Hepatocyte (in vitro differentiated cells): ENCODE measurements at places on chromosomes 7 and 10. TPM values are rescaled to one million over a fixed set of nuclear protein-coding genes. Genes with fewer than 3 reads are reported as not detected.

GRCh38 chr10:5038733-5039132, 35.1 kb upstream of the AKR1C2 start:
- no peak for DNase-seq

- peak; percentile 57 for DNase-seq
Measured at GRCh38 chr10:89563861-89564478, 28.6 kb upstream of the SLC16A12 start.

DNA sequence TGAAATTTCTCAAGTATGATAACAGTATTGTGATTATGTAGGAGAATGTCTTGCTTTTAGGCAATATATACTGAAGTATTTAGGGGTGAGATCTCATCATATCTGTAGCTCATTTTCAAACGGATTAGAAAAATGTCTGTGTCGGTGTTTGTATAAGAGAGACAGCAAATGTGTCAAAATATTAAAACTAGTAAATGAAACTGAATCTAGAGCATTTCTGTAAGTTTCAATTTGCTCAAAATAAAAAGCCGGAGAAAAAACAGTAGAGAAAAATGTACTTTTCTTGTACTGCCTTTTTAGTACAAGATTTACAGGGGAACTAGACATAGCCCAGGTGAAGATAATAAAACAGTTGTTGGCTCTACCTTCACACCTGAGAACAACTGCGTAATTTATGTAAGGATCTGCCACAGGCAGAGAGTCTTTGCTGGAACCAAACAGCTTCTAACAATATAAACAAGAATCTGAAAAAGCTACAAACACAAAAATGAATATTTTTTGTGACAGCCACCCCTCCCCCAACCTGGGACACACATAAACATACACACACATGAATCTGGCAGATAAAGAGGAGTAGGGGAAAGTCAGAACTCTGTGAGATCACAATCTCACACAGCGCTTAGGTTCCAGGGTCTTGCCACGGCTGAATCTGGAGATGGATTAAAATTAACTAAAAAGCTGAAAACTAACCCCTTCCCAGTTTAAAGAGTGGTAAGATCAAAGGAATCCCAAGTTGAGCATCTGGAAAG, 153.3 kb downstream of the AVL9 start:
- DNase-seq, result no peak

GRCh38 chr7:20438248-20438647, 107.5 kb downstream of the ITGB8 start:
- DNase-seq, result no peak

The SPDYE16 gene
- 0.03 TPM in 1 of 2 replicates, not detected in the other for total RNA-seq

The ADRB1 gene
- 1.0 and 1.2 TPM in 2 replicates for total RNA-seq

- DNase-seq, result no peak
Measured at GRCh38 chr10:7298495-7298894, 112.3 kb downstream of the SFMBT2 start.

The CNPY1 gene
- total RNA-seq, result not detected in 2 replicates

DNA sequence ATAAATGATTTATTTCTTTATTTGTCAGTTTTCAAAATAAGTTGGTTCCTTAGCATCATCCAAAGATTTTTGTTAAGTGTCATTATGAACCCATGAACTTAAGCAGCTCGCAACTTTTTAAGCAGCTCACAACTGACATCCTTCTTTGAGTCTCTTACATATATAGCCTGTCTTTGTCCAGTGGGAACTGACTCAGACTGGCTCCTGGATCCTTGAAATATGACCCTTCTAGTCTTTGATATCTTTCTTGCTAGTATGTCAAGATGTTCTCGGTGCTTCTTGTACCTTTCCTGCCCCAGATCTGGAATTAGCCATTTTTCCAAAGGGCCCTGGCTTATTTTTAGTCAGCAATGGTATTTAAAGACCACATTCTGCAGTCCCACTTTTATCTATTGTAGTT, 53.9 kb upstream of the ARID5B start:
- no peak for DNase-seq

GRCh38 chr10:65805993-65806392, 1119.8 kb upstream of the LRRTM3 start:
- DNase-seq, result peak; percentile 6

The CHN2 gene
- total RNA-seq, result 8.7 and 20.7 TPM in 2 replicates

DNA sequence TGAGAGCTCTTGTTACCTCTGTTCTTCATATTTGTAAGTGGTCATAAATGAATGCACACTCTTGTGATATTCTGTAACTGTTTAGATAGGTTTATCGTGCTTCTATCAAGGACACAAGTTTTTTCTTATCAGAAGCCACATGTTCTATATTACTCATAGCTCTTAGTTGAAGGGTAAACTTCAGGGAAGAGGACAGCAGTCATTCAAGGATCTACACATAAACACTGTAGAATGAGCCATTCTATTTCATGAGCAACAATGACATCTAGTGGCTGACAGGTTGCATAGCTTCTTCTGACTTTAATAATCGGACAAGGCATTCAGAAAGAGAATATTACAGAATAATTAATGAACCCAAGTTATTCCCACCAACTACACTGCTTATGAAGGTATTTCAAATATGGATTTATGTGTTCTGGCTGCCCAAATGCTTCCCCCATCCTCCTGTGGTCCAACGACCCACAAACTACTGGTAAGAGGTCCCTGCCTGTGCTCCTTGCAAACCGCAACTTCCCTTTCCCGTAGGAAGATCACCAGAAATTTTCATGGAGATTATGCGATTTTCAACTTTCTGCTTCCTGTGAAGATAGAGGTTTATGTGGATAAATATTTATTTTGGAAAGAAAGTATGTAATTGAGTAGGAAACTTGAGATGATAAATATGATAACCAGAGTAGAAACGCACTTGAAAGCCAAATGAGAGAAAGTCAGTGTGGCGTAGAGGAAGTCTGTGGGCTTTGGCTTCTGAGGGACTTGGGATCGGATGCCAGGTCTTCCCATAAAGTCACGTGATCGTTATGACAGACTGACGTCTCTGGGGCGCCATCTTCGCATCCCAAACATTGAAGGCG, 16.8 kb upstream of the ABCB5 start:
- peak; percentile 73 for DNase-seq

DNA sequence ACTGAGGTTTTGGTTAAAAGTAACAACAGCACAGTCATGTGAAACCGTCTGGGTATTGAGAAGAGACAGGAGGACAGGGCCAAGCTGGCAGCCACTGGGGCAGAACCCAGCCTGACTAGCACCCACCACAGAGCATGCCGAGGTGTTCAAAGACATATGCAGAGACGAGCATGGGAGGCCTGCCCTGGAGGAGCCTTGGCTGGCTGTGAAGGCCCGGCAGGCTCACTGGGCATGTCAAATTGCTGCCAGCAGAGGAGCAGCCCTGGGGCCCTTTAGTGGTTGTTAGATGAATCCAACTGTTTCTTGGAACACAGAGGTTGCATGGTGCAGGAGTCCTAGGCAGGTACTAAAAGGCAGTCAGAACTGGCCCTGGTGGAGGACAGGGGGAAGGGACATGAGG, 5.0 kb upstream of the GDF2 start:
- no peak for DNase-seq

GRCh38 chr10:30041196-30042105, 17.9 kb downstream of the JCAD start:
- no peak for DNase-seq

GRCh38 chr7:106140406-106141173, 28.5 kb upstream of the SYPL1 start:
- no peak for DNase-seq

DNA sequence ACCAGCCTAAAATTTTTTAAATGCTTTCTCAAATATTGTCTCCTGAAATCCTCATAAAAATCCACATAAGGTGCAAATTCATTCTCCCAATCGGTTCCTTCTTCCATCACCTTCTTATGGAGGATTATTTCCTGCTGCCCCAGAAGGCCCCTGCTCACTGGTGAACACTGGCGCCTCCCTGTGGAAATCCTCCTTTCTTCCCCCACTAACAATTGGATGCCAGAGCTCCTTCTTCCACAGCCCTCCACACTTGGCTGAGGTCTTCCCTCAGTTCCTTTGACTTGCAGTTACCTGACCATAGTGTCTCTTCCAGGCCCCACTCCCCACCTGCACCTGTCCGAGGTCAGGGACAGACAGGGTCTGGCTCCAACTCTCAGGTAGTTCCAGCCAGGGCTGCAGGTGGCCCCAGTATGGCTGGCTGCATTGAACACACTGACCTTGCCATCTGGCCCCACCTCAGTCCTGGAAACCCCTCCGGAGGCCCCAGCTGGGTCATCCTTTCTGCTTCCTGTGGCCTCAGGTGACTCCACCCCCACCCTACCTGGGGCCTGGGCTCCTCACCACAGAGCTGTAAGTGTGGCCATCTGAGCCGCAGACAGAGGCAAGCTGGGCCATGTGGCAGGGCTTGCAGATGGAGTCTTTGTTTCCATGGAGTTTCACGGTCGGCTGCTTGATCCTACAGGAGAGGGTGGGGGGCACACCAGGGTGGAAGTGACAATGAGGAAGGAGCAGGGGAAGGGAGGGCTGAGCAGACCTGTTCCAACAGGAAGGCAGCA, 18.4 kb downstream of the SPOCK2 start:
- no peak for DNase-seq

DNA sequence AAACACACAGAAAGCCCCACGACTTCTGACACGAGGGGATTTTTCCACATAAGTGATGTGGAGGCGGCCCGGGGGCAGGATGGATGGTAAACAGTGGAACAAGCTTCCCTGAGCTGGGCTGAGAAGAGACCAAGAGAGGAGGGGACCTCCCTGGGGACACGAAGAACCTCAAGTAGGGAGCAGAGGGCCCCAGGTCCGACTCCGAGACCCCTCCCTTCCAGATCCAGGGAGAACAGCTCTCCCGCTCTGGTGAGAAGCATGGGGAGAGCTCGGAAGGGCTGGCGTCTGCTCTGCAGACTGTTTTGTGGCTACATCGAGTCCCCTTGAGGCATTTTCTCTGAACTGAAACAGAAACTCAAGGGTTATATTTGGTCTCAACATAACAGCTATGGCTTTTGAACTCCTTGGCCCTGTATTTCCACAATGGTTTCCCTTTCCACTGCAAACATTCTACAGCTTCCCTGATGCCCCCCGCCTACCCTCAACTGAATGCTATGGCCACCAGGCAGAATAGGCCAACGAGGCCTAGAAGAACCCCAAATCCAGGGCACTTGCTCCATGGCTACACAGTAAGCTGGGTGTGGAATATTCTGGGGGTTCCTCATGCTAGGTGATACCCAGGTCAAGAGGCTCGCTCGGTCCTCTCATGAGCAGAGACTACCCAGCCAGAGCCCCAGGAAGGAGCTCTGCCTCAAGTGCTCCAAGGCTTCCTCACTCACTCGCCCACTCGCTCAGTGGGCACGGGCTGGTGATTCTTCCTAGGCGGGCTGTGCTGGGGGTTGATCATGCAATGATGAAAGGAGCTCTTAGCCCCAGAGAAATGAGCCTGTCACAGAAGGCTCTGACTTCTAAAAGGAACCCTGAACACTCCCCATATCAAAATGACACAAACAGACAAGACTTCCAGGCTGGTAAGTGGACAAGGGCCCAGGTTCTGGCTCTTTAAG, 47.5 kb downstream of the FAM53B start:
- DNase-seq, result no peak

DNA sequence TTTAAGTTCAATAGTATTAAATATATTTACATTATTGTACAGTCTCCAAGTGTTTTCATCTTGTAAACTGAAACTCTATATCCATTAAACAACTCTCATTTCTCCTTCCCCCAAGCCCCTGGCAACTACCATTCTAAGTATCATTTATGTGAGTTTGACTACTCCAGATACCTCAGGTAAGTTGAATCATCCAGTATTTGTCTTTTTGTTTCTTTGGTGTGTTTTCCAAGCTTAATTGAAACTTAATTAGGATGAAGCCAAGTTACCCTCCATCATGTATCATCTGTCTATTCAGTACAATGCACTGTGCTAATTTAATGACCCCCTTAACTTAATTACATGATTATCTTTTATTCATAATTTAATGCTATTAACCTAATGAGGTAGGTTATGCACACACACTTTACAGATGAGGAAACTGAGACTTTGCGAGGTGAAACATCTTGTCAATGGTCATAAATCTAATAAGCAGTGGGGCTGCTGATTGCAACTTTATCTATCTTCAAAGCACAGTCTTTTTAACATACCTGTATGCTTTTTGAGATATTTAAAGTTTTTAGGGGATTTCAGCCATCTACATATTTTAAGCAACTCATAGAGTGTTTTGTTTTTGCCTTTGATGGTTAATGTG, 663 bp downstream of the MACC1 start:
- no peak for DNase-seq

GRCh38 chr10:119306514-119306951, 99.2 kb downstream of the GRK5 start:
- DNase-seq, result peak; percentile 12

GRCh38 chr10:48944171-48944570, 4.5 kb upstream of the LRRC18 start:
- no peak for DNase-seq

- DNase-seq, result no peak
Measured at GRCh38 chr10:111335826-111336225, 259.0 kb downstream of the ADRA2A start.

- DNase-seq, result no peak
Measured at GRCh38 chr10:66209025-66209424, 716.8 kb upstream of the LRRTM3 start.

GRCh38 chr7:50212666-50213621, 91.6 kb upstream of the IKZF1 start:
- no peak for DNase-seq

The OR2A5 gene
- total RNA-seq, result 0.44 and 0.77 TPM in 2 replicates

DNA sequence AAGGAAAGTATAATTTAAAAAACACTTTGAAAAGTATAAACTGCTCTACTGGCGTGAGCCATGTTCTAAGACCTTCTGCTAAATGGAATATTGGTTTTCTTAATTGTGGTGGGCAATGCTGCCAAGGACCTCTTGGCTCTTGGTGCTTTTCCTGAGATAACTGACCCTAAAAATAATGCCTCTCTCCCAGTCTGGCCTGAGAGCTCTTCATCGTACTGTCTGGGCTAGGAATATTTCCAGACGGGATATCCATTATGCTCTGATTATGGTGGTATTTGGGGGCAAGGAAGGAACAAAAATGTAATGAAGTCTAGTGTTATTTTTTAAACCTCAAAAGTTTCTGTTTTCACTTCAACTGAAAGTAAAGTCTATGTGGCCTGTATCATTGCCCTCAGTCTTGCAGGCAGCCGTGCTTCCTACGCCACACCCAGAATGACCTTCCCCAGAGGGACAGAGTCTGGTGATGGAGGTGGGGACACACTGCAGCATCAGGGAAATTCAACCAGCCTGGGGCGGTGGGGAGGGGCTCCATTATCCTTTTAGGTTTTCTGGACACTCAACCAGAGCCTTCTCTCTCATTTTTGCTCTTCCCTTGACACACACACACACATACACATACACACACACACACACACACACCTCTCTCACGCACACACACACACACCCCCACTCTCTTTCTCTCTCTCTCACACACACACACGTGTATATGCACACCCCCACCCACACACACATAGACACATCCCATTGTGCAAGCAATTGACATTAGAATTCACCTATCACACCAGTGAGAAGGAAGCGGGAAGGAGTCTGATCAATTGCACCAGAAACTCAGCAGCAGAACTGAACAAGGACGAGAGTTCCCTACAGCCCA, 99.6 kb downstream of the LRRC18 start:
- no peak for DNase-seq

- DNase-seq, result peak; percentile 54
Measured at GRCh38 chr10:69957886-69958555, 94.6 kb upstream of the MACROH2A2 start.

The TPK1 gene
- total RNA-seq, result 7.4 and 9.7 TPM in 2 replicates
